ENCODE measurements at places on chromosomes 6 and 20.

DNA sequence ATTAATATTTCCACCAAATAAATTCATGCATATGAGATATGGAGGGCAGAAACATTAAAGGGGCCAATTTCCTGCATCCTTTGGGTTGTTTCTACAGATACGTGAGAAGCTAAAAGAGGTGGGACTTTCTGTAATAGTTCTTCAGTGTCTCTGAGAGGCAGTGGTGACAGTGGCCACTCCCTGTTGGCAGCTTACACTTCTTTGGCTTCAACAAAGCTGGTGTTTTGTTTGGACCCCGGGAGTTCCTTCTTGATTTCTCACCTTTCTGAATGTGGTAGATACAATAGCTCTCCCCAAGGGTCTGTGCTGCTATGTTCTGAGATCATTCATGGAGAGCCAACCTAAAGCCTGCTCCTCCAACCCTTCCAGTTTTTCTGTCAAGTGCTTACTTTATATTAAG is 7.8 kb downstream of the PLCB1 start:
- DNase-seq = no peak

- no peak for DNase-seq
Measured at GRCh38 chr6:50249493-50249892, 199.8 kb upstream of the DEFB112 start.

DNA sequence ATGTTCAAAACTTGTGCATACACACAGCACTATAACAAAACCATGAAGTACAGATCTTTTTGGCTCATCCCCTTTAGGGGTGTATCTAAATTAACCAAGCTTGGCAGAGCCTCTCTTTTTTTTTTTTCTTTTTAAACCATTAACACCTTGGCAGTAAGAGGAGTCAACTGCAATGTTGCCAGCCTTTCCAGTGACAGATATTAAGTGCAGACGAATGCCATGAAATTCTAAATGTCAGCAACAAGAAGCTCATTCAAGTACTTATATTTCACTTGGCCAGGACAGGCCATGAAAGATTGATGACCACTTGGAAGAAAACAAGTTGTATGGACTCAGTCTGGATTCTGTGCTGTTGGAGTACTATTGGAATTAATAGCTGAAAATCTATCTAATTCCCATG is 49.8 kb downstream of the SLC17A5 start:
- DNase-seq = no peak

DNA sequence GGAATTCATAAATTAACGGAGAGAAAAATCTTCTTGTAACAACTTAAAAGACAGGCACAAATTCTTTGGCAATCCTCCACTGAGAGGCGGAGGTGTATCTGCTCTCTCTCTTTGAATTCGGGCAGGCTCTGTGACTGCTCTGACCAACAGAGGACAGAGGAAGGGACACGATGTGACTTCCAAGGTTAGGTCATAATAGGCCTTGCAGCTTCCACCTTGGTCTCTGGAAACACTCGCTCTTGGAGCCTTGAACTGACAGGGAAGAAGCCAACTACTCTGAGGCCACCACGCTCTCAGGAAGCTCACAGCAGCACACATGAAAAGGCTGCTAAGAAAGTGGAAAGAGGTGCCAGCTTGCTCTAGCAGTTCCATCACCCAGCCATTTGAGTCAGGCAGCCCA is 14.9 kb downstream of the TOMM34 start:
- DNase-seq = no peak

DNA sequence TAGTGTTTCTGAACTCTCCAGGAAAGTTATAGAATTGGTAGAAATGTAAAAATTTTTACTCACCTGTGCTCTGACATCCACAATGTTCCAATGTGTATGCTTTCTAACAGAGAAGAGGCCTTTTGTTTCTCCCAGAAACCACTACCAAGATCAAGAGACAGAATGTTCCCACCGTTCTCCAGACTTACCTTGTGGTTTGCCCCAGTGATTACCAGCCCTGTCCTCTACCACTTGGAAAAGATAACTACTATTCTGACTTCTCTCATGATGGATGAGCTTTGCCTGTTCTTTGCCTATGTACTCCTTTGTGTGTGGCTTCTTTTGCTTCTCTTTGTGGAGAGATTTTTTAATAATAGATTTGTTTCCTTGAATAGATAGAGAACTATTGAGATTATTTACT is 173.0 kb upstream of the SCGN start:
- no peak for DNase-seq

DNA sequence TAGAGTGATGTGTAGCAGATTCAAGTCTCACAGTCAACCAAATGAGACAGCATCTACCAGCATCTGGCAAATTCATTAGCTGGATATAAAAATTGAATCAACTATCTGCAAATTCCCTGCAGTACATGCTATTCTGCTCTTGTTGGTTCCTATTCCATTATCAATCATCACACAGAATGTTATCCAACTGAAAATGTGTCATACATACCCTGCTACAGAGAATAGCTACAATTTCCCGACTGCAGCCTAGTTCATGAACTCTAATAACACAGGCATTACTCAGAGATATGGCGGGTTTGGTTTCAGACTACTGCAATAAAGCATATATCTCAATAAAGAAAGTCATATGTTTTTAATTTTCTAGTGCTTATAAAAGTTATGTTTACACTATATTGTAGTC is 78.4 kb downstream of the AHI1 start:
- DNase-seq = no peak

GRCh38 chr20:23021541-23021940 is 13.6 kb upstream of the SSTR4 start:
- no peak for DNase-seq

GRCh38 chr6:132246632-132247270 is 154.5 kb downstream of the MOXD1 start:
- no peak for DNase-seq

DNA sequence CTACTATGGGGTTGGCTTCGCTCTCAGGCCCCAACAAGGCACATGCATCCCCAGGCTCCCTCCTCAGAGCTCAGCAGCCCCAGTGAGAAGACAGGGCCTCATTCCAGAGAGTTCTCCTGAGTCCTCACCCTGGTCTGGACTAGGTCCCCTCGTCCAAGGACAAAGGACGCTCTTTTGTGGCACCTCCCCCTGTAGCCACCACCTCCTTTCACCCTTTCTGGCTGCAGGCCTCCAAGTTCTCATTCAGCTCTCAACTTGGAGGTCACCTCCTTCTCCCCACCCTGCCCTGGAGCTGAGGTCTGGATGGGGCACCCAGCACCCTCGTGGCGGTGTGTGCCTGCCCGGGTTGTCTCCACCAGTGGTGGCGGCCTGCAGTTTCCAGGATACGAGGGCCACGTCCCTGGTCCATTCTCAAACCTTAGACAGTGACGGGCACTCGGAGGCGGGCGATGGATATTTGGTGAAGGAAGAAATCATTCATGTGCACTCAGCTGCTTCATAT is 2.5 kb downstream of the UNC93A start:
- DNase-seq = no peak

DNA sequence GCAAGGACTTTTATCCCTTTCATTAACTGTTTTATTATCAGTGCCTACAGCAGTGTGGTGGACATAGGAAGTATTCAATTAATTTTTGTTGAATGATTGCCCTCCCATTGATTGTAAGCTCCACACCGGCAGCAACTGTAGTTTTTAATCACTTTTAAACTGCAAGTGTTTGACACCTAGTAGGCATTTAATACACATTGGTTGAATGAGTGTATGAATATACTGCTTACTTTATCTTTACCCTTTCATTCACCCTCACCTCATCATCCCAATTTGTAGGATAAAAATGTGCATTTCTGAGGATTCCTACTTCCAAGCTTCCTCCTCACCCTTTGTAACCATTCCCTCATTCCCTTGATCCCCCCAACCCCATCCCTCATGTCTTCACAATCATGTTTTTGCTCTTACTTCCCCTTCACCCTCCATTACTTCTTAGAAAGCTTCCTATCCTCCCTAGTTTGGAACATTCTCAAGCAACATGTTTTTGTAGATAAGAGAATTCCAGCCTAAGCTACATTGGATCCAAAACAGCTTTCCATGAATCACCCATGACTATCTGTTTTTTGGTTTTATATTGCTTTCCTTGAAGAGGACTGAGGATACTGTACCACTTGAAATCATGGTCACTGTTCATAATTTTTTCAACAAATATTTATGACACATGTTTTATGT is 955 bp upstream of the SLC26A8 start:
- no peak for DNase-seq

- DNase-seq = no peak
Measured at GRCh38 chr6:119077391-119077642, 1.1 kb downstream of the FAM184A start.

DNA sequence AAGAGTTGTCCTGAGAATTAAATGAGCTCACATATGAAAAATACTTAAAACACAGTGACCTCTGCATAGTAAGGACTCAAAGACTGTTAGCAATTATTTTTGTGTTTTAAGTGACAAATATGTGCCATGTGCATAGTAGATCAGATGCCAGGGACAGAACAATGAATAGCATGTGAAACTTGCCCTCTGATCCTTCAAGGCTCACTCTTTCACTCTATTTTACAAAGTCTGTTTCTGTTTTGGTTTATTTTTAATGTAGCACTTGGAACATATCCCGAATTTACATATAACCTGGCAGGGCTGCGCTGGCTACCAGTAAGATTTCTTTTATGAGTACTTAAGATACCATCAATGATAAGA is 135.5 kb upstream of the TNFAIP3 start:
- no peak for DNase-seq

GRCh38 chr6:16749516-16750485 is 11.5 kb downstream of the ATXN1 start:
- no peak for DNase-seq

DNA sequence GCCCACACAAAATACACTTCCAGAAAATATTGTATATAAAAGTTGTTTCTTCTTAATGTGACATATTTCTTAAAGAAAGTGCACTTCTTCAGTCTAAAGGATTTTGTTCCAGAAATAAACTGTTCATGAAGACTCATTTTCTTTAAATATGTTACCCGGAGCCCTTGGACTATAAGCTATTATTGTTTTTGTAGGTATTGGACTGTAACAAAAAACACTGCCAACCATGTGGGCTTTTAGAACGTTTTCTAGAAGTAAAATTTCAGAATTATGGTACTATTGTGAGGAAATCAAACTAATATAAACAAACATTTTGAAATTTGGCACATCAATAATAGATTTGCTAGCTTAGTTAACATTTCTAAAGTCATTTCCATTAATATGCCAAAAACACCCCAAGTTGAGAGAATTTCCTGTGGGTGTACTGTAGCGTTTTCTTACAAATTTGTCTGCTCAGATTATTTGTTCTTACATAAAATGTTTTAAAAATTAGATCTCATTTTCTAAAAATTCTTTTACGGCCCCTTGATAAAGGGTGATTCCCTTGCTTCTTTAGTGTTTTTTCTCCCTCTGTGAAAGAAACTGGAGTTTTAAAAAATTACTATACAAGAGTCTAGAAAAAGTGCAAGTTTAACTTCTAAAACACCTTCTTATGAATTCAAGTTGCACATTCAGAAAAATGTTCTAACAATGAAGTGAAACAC is 3.4 kb downstream of the NKX2-4 start:
- DNase-seq = no peak

GRCh38 chr20:20092827-20093226 is 40.5 kb downstream of the CFAP61 start:
- no peak for DNase-seq

- DNase-seq = no peak
Measured at GRCh38 chr6:119027465-119027864, 51.0 kb downstream of the FAM184A start.

GRCh38 chr20:38117205-38117604 is 47.9 kb downstream of the TGM2 start:
- DNase-seq = no peak

DNA sequence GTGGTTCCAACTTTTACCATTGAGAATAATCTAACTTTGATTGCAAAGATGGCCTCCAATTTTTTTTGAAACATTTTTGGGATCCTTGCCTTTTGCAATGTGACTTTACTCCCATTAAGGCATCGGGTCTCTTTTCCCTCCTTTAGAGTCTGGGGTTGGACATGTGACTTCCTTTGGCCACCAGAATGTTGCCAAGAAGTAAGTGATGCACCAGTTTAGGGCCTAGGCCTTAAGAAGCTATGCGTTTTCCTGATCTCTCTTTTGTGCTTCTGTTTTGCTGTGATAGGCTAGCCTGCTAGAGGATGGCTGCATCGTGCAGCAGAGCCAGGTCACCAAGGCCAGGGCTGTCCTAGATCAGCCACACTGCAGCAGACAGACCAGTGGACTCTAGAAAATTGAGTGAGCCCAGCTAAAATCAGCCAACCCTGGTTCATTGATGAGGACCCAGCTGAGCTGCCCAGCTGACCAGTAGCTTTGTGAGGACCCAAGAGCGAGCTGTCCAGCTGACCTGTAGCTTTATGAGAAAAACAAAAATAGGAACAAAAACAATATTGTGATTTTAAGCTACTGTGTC is 594.0 kb upstream of the JAG1 start:
- no peak for DNase-seq

DNA sequence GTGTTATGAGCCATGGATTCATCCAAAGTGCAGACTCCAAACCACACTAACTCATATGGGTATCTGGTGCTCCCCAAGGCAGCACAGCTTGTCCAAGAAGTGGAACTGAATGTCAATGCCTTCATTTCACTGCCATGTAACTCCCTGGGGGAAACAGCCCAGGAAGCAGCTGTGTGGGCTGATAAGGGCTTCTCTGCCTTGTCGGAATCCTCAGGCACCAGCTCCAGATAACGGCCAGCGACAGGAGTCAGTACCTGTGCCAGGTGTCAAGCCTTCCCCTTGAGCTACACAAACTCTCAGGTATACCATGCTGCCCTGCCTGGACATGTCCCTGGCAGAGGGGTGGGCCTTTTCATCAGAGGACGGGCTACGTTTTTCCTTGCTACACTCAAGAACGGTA is 751.9 kb upstream of the CHD6 start:
- DNase-seq = no peak

GRCh38 chr6:150026976-150027805 is 1.9 kb upstream of the RAET1L start:
- no peak for DNase-seq

DNA sequence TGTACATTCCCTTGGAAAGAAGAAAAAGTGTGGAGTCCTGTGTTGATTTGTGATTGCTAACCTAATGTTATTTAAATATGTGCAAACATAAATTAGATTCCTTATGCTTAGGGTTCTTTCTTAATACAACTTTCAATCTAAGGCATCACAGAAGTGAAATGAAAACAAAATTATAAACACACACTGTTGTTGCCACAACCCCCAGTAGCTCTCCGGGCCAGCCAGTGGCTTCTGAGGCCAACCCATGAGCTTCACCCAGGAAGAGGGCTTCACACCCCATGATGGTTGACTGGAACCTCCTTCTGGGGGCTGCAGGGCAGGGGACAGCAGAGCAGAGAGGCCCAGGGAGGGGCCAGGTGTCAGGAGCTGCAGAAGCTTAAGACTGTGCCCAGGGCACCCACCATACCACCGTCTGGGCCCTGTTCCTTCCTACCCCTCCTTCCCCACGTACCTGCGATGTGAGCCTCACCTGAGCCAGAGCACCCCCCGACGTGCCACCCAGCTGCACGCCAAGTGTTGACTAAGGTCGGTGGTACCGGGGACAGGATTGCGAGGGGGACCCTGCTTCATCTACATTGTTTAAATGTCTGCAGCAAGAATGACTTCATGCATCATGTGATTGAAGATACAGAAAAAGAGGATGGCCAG is 110.5 kb downstream of the FAM120B start:
- no peak for DNase-seq

GRCh38 chr6:37139230-37139962 is 30.6 kb upstream of the PIM1 start:
- no peak for DNase-seq

GRCh38 chr20:8399947-8400346 is 267.9 kb downstream of the PLCB1 start:
- DNase-seq = no peak

Data from SHP77 (cell line).